ENCODE measurements at places on chromosomes 7 and 10.

- DNase-seq, result no peak
Measured at GRCh38 chr7:12244129-12244528, 33.0 kb downstream of the TMEM106B start.

- no peak for DNase-seq
Measured at GRCh38 chr10:123149162-123149567, 1.2 kb downstream of the HMX2 start.

DNA sequence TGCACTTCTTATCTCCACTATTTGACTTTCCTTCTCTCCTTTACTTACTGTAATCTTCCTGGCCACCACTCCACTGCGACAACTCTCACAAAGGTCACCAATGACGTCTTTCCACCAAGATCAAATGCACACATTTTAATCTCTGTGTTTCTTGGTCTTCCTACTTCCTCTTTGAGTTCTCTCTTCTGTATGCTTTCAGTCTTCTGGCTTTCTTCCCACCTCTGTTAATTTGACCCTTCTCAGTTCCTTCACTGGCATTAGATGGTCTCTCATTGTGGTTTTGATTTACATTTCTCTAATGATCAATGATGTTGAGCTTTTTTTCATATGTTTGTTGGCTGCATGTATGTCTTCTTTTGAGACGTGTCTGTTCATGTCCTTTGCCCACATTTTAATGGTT, 31.9 kb downstream of the FAM107B start:
- DNase-seq, result peak; percentile 15

DNA sequence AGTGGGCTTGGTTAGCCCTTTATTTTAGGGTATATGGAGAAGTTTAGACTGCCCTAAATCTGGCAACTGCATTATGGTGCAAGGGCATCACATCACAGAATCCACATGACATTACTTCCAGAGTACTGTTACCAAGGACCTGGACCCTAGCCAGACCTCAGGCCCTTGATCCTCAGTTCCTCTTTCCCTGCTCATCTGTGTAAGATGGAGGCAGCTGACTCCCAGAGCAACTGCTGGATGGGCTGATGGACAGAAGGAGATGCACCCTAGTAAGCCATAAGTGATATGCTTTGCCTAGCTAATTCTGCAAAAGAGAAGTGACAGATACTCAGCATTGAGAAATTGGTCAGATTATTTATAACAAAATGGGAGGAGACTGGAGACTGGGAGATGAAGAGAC, 131.7 kb downstream of the DYNC1I1 start:
- no peak for DNase-seq

DNA sequence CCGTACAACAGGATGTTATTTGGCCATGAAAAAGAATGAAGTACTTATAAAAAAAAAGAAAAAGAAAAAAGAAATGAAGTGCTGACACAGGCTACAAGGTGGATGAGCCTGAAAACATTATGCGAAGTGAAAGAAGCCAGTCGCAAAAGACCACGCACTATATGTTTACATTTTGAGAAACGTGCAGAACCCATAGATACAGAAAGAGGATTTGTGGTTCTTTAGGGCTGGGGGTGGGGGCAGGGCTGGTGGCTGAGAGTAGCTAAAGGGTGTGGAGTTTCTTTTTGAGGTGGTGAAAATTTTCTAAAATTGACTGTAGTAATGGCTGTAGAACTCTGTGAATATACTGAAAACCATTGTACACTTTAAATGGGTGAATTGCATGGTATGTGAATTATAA, 86.0 kb upstream of the FAM20C start:
- no peak for DNase-seq

DNA sequence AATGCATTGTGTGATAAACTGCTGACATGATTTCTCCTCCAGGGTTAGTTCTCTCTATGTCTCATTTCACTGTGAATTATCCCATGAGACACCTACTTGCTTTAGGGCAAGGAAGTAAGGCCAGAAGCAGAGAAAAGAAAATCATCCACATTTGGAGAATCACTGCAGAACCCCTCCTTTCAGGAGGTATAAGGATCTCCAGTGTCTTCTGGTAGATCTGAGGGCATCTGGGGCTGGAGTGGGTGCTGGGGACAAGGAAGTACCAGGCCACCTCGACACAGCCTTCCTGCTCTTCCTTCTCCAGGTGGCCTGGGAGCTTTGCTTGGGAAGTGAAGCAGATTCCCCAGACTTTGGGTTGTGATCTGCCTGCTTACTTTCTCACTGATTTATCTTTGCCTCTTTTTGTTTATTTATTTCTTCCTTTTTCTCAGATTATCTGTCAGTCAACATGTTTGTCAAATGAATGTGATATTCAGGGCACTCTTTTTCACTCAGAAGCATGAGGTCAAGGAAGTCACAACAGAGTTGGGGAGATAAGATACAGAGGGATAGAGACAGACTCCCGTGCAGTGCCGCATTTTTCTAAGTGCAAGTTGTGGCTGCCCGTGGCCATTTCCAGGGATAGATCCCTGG, 12.4 kb upstream of the CAMK2G start:
- DNase-seq, result no peak

- no peak for DNase-seq
Measured at GRCh38 chr10:110883924-110884323, 12.2 kb downstream of the PDCD4 start.

Measured in large intestine (tissue), 12 donors.